NCI-H524 treated with DMSO at 0.1 percent for 48 hours (cell line): ENCODE measurements at places on chromosomes 2 and 18.

DNA sequence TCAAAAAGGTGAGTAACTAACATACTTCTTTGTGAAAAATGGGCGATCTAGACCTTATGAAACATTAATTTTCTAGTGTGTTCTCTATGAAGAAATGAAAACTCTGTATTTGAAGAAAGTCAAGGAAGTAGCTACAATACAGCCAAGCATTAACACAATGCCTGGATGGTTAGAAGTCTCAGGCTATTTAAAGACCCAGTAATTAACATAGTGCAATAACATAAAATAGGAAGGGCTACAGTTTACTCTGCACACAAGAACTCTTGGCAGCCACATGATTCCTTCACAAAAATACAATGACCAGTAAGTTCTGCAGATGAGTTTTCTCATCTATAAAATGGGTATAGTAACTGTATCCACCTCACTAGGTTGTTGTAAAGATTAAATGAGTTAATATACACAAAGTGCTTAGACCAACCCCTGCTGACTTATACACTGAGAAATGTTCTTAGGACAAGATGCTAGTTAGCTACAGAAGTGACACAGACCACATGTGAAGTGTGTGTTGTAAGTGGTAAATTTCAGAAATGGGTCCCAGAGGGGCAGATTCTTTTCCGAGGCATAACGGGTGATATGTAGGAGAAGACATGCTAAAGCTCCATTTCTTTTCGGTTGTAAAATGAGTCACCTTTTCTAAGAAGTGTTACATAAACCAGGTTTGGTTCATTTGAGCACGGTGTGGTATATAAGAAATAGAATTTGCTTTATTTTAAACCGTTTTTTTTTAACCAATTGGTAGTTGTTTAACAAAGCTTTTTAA is 61.8 kb downstream of the CXCR4 start:
- DNase-seq: no peak

GRCh38 chr2:241393524-241394196 is 37.6 kb downstream of the FARP2 start:
- no peak for DNase-seq

GRCh38 chr2:15932394-15933183 is 7.8 kb upstream of the MYCN start:
- no peak for DNase-seq

GRCh38 chr2:88188748-88189147 is 18.6 kb downstream of the THNSL2 start:
- no peak for DNase-seq

DNA sequence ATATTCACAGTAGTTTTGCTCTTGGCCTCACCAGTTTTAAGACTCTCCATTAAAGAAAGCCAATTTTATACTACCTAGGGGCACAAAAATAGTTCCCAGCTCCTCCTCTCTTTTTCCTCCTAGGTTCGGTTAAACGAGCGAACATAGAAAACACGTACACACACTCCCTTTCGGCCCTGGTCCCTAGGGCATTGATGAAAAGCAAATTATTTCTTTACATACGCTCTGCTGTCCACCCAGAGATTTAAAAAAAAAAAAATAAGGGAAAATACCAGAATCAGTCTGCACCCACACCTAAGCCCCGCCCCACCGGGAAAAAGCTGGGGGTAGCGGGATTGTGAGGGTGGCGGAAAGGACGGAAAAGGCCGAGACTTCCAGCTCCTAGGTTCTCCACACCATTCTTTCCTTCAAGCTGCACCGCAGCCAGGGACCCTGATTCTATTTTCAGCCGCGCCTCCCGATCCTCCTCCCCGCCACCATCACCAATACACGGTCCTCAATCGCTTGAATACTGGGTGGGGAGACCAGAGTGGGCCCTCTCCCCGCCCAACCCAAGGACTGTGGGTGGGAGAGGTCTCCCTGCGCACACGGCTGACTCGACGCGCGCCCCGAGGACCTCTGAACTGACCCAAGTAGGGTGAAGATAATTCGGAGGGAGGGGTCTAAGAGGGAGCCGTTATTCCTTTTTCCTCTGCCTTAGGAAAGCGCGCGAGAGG is 769 bp downstream of the ATF2 start:
- DNase-seq: no peak

DNA sequence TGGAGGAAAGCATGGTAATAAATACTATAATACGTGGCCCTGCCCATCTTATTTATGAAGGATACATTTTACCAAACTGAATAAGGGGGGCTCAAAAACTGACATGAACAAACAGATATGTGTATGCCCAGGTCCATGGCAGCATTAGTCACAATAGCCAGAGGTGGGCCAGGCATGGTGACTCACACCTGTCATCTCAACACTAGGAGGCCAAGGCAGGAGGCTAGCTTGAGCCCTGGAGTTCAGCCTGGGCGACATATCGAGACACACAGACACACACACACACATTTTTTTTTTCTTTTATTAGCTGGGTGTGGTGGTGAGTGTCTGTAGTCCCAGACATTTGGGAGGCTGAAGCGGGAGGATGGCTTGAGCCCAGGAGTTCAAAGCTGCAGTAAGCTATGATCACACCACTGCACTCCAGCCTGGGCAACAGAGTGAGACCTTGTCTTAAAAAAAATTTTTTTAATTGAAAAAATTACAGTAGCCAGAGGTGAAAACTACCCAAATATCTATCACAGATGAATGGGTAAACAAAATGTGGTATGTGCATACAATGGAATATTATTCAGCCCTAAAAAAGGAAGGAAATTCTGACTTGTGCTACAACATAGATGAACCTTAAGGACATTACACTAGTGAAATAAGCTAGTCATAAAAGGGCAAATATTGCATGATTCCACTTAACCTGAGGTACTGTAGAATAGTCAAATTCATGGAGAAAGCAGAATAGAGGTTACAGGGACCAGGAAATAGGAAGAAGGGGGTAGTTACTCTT is 8.0 kb downstream of the ATP8B1 start:
- no peak for DNase-seq

- DNase-seq: peak; percentile 15
Observed at GRCh38 chr2:42047488-42048298, at the start of gene PKDCC. Gene PKDCC, plus strand, starts transcription at chr2:42048021. Its CDS starts 179 bp downstream, at chr2:42048200.

DNA sequence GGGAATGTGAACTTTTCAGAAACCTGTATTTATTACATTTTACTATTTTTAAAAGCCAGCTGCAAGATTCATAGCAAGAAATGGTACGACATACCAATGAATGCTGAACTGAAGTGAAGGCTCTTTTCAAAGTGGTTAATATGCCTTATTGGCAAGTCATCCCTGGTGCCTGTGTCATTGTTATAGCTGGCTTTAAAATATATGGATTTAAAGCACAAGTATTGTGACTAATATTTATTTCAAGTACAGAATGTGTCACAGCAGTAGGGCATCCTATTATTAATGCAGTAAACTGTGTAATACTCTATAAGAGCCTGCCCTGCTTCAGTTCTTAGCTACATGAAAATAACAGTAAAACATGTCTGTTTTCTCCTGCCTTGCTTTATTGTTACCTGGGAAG is 10.8 kb downstream of the TSHZ1 start:
- no peak for DNase-seq

DNA sequence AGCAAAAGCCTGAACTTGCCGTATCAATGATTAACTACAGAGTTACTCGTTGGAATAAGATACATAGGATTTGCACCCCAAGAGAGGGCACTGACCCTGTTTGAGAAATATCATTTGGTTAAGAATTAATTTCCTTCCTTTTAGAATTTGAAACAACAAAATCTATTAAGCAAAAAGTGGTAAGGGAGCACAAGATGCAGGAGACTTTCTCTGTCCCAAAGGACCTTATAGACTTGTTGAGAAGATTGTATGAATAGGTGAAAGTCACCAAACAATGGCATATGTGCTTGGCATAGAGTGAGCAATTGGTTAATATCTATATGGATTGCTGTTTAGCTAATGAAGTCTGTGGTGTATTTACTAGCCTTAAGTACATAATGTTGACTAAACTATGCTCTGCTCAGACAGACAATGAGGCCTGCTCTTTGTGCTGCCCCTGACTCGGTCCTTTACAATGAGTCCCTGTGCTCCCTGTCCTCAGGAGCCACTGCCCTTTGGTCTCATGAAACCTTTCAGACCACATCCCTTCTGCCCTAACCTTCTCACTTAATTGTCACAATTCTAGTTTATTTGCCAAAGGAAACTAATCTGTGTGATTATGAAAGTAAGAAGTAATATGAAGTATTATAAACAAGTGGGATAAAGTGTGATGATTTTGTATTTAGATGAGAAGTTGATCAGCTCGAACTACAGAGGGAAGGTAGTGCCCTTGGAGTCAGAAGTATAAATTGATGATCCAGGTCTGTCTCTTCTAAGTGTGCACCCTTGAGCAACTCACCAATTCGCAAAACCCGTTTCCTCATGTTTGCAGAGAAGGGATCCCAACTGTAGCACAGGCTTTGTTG is 21.2 kb upstream of the HNMT start:
- no peak for DNase-seq

DNA sequence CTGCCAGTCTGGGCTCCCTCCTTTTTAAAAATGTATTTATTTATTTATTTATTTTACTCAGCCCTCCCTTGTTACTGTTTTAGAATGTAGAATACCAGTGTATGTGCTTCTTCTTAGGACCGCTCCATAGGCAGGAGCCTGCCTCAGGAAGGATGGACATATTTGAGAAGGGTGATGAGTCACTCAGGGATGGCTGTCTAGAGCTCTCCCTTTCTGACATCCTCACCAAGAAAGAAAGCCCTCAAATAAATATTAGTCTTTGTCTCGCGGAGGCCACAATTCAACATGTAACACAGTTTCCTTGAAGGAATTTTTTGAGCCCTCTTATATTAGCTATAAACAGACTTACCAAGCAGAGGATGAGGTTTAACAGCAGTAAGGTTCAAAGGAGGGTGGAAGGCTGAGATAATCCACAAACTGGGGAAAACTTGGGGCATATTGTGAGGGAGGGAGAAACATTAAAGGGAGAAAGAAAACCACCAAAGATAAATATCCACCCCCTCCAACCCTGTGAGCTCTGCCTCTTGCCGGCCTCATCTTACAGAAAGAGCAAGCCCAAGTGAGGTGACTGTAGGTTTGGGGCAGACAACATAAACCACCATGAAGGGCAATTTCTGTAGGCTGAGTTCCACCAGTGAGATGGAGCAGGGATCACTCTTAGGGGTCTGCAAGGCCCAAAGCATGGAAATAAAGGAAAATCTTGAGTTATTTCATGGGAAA is 163.4 kb downstream of the LRRTM1 start:
- DNase-seq: no peak

DNA sequence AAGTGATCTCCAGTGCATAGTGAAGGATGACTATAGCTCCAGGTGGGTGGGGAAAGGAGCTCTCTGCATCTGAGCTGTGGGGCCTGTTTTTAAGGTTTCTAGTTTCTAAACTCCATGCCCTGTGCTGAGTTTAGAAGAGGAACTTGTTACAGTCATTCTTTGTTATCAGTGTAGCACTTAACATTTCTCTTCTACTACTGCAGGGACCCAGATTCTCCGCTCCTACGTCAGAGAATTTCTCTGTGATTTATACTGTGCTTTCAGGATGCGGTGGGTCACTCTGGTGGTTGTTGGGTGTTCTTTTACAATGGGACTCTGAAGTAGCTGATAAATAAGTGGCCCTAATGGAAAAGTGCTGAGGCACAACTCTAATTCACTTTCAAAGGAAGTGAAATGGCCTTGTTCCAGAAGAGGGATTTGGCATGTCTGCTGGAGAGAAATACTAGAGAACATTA is 122.0 kb downstream of the WDSUB1 start:
- no peak for DNase-seq

- no peak for DNase-seq
Observed at GRCh38 chr2:122692400-122693083, 937.1 kb downstream of the TSN start.

GRCh38 chr2:230512955-230513748 is 97.2 kb downstream of the SP100 start:
- DNase-seq: no peak

- DNase-seq: no peak
Observed at GRCh38 chr2:63983986-63984605, 35.1 kb downstream of the VPS54 start.

GRCh38 chr2:144041612-144042011 is 478.3 kb downstream of the ZEB2 start:
- DNase-seq: no peak

- no peak for DNase-seq
Observed at GRCh38 chr2:237603718-237604362, 13.3 kb upstream of the RAB17 start.
